GM03348 (cell line): ENCODE measurements at places on chromosomes 13 and 19.

GRCh38 chr19:53086949-53087348 lies 16.3 kb downstream of the ZNF160 start:
- DNase-seq, result no peak

DNA sequence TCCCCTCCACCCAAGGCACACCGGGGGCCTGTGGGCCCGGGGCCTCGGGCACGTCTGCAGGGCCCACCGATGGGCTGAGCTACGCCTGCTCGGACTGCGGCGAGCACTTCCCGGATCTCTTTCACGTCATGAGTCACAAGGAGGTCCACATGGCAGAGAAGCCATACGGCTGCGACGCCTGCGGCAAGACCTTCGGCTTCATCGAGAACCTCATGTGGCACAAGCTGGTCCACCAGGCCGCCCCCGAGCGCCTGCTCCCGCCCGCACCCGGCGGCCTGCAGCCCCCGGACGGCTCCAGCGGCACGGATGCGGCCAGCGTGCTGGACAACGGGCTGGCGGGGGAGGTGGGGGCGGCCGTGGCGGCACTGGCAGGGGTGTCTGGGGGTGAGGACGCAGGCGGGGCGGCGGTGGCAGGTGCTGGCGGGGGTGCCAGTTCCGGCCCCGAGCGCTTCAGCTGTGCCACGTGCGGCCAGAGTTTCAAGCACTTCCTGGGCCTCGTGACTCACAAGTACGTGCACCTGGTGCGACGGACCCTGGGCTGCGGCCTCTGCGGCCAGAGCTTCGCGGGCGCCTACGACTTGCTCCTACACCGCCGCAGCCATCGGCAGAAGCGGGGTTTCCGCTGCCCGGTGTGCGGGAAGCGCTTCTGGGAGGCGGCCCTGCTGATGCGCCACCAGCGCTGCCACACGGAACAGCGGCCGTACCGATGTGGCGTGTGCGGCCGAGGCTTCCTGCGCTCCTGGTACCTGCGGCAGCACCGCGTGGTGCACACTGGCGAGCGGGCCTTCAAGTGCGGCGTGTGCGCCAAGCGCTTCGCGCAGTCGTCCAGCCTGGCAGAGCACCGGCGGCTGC lies 8.6 kb downstream of the ZNF784 start:
- no peak for DNase-seq

GRCh38 chr13:46641274-46642081 lies 88.5 kb downstream of the LRCH1 start:
- peak; percentile 26 for DNase-seq

DNA sequence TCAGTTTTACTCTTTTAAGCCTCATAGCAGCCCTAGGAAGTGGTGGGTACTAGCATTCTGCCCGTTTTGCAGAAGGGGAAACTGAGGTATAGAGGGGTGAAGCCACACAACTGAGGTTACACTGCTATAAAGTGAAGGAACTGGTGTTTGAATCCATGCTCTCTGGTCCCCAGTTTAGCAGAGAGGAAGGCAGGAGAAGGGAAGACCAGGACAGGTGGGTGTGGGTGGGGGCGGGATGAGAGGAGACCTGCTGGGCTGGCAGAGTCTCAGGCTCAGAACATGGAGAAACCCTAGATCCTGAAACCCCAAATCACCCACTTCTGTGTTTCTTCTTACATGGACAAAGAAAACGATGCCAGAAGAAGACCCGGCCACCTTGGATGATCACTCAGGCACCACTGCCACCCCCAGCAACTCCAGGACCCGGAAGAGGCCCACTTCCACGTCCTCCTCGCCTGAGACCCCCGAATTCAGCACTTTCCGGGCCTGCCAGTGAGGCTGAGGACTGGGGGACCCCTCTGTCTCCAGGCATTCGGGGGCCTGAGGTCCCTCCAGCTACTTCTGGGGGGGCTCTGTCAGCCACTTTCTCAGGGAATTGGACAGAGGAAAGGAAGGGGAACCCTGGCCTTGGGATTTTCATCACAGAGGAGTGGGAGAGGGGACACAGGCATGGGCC lies 2.3 kb upstream of the CARM1 start:
- DNase-seq, result no peak

- DNase-seq, result no peak
Measured at GRCh38 chr19:45063851-45064801, 12.2 kb downstream of the ZNF296 start.

- DNase-seq, result no peak
Measured at GRCh38 chr13:104296286-104296685, 1230.1 kb upstream of the SLC10A2 start.

DNA sequence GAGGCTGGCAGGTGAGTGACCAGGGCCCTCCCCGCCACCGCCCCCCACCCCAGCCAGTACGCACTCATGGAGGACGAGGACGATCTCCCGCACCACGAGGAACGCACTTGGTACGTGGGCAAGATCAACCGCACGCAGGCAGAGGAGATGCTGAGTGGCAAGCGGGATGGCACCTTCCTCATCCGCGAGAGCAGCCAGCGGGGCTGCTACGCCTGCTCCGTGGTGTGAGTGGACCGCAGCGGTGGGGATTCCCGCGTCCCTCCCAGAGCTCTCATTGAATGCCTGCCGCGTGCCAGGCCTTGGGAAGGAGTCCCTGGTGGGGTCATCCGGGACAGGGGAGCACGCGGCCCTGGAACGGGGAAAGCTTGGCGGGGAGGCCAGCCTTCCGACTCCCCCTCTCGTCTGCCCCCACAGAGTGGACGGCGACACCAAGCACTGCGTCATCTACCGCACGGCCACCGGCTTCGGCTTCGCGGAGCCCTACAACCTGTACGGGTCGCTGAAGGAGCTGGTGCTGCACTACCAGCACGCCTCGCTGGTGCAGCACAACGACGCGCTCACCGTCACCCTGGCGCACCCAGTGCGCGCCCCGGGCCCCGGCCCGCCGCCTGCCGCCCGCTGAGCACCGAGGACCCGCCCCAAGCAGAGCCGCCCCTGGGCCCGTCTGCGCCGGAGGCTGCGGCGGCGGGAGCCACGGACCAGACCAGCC lies 4.8 kb upstream of the IFI30 start:
- DNase-seq, result no peak
